ENCODE measurements at places on chromosomes 7 and 10.
A peak's percentile ranks its signal among the peaks of the same experiment; 100 is the strongest.

- DNase-seq = no peak
Observed at GRCh38 chr10:44279426-44280126, 105.3 kb downstream of the CXCL12 start.

- DNase-seq = no peak
Observed at GRCh38 chr10:88318803-88319202, 264.3 kb downstream of the RNLS start.

DNA sequence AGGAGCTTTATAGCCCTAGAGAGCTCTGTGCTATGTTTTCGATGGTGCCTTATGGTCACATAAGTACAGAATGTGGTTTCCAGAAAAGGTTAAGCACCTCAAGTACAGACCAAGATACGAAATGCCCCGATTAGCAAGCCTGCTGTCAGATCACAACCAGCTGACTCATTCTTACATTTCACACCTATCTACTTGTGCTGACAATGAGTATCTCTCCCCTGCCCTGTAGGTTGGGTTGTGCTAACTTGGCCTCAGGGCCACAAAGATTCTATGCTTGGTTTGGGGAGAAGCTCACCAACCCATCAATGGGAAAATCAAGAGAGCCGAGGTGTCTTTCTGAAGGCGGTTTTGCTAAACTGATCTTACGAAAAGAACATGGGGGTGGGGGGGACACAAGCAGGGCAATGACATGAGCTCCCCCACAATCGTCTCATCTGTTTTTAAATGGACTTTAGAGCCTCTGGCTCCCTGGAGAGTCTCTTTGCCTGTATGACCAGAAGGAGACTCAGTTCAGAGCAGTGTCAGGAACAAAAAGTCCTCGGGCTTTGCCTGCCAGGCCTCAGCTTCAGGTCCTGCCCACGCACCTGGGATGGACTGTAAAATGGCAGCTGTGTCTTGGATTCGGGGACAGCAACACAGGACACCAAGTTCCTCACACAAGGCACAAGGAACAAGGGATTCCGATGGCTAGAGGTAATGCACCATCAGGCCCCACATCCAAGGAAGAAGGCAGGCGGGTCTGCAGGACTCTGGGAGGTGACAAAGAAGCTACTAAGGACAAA is 55.1 kb downstream of the FAM53B start:
- no peak for DNase-seq

GRCh38 chr7:119594956-119595355 is 678.0 kb upstream of the KCND2 start:
- DNase-seq = no peak

GRCh38 chr10:11546581-11546980 is 64.9 kb downstream of the USP6NL start:
- DNase-seq = no peak

- DNase-seq = no peak
Observed at GRCh38 chr10:102289356-102289755, 44.0 kb downstream of the GBF1 start.

- DNase-seq = no peak
Observed at GRCh38 chr10:77034795-77035194, 602.8 kb downstream of the KCNMA1 start.

- DNase-seq = peak; percentile 10
Observed at GRCh38 chr10:100969187-100970075, at the start of gene SEMA4G. Gene SEMA4G, plus strand, starts transcription at chr10:100969504. Its CDS starts 3,409 bp downstream, at chr10:100972913.

DNA sequence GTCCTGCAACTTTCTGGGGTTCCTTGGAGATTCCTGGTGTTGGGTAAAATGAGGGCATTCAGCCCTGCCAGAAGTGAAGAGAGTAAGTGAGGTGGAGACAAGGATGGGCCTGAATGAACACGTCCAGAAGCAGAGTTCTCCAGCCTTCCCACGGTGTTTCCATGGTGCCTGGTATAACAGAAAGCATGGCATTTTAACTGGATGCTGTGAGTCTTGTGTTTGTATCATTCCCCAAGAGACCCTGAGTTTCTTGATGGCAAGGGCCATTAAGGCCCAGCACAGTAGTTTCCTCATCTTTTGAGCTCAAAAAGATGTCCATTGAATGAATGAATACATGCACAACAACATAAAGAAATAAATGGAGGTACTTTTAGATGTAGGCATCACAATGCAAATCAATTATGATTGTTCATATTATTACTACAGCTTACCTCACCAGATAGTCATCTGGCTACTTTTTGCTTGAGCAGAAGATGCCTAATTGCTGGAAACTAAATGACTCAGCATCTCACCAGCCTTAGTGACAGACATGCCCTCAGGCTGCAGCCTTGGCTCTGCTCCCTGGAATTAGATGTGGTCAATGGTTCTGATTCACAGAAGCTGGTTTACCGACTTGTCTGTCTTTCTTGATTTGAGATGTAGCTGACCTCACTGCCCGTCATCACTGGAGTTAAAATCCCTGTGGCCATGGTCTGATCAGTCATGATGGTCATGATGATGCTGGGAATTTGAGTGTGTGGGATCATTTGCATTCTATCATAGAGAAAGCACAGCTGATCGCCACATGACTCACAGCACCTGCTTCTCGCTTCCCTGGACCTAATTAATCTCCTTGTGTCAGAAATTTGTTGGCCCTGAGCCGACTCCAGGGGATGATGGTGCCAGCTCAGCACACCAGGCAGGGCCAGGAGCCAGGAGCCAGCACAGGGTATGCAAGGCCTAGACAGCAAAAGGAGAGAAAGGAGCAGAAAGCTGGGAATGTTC is 83.9 kb downstream of the CXCL12 start:
- DNase-seq = no peak

- no peak for DNase-seq
Observed at GRCh38 chr7:106216517-106216922, 68.3 kb downstream of the NAMPT start.

GRCh38 chr10:92590623-92591549 is 2.0 kb upstream of the KIF11 start:
- DNase-seq = peak; percentile 75

GRCh38 chr10:3468919-3469638 is 296.5 kb upstream of the PITRM1 start:
- peak; percentile 29 for DNase-seq

- DNase-seq = no peak
Observed at GRCh38 chr10:1643908-1644179, 93.5 kb downstream of the ADARB2 start.

DNA sequence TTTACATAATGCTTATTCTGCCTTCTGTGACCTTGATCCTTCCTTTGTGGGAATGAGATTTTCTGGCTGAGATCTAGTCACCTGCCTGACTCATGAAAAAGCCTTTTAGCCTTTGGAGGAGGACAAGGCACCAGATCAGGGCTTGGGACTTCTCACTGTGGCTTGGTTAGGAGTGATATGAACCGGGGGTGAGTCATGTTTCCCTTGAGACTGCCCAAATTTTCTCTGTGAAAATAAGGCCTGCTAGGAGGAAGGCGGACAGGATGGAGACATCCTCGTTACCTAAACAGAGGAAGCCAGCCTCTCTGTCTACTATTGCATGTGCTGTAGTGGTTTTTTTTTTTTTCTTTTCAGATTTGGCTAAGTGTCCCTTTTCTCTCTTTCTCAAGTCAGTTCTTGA is 57.8 kb downstream of the EVX1 start:
- DNase-seq = peak; percentile 50

GRCh38 chr10:100072514-100072913 is 9.2 kb downstream of the CPN1 start:
- no peak for DNase-seq

DNA sequence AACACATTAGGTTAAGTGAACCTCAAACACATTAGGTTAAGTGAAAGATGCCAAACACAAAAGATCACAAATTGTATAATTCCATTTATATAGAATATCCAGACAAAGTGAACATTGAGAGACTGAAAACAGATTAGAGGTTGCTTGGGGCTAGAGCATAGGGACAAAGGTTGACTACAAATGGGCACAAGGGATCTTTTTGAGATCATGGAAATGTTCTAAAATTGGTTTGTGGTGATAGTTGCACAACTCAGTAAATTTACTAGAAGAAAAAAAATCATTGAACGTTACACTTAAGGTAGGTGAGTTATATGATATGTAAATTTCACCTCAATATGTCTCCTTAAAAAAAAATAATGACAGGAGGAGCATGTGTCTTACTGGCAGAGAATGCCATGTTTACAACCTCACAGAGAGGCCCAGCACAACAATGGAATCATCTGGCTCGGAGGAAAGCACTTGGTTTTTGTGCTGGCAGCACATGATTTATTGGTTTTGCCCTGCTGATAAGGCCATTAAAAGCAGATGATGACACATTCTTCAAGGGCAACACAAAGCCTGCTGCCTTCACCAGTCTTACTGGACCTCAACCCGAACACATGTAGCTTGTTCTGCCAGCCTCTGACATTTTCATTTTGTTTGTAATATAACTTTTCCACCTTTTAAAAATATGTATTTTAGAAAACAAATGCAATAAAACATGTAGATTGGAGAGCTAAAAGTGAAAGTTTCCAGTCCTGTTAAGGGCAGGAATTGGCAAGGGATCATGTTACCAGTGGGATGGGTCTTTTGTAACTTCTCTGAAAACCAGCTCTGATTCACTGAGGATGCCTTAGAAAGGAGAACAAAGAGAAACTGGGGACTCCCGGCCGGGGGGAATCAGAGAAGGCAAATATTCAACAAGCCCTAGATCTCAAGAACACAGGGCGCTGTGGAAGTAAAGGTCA is 11.9 kb upstream of the LMOD2 start:
- DNase-seq = no peak

DNA sequence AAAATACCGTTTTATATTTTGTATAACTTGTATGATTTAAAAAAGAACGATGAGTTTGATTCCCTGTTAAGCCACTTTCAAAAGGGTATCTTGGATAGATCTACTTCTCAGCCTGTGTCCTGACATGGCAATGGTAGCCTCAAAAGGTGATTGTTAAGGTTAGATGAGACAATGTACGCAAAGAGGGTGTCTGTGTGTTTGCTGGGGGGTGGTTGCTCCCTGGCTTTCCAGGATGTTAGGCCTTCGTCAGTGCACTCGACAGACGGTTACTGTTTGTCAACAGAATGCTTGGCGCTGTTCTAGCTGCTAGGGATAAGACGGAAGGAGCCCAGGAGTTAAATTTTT is 90.3 kb downstream of the NEURL1 start:
- DNase-seq = no peak

- DNase-seq = no peak
Observed at GRCh38 chr7:100974021-100974420, 4.7 kb downstream of the MUC12 start.

DNA sequence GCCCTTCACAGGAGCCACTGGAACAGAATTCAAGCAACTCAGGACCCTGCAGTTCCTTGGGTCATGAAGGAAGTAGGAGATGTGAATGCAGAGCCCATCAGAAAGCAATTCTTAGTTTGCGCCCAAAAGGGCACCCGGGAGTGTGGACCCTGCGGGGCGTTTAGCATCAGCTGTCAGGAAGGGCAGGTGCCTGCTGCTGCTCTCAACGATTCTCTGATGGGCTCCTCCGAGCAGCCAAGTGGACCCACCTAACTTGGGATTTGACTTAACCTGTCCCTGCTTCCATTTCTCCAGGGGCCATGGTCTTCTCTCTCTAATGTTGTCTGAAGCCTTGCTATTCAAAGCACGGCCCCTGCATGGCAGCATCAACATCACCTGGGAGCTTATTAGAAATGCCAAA is 17.1 kb downstream of the CPA5 start:
- no peak for DNase-seq

DNA sequence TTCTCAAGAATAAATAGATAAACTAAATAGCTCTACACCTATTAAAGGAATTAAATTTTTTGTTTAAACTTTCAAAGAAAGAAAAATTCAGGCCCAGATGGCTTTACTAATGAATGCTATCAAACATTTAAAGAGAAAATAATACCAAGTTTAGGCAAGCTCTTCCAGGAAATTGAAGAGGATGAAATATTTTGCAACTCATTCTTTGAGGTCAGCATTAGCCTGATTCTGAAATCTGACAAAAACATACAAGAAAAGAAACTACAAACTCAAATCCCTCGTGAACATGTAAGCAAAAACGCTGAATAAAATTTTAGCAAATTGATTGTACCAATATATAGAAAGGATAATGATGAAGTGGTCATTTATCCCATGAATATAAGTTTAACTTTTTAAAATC is 93.4 kb downstream of the RTKN2 start:
- peak; percentile 11 for DNase-seq

- DNase-seq = no peak
Observed at GRCh38 chr7:6153646-6154541, 118.5 kb downstream of the CYTH3 start.

- no peak for DNase-seq
Observed at GRCh38 chr10:51729822-51730555, 30.6 kb upstream of the CSTF2T start.

- DNase-seq = no peak
Observed at GRCh38 chr10:112695539-112695938, 248.5 kb downstream of the VTI1A start.

GRCh38 chr7:135597181-135597925 is 39.6 kb downstream of the NUP205 start:
- no peak for DNase-seq

- DNase-seq = no peak
Observed at GRCh38 chr10:21692916-21693315, 158.9 kb downstream of the MLLT10 start.

DNA sequence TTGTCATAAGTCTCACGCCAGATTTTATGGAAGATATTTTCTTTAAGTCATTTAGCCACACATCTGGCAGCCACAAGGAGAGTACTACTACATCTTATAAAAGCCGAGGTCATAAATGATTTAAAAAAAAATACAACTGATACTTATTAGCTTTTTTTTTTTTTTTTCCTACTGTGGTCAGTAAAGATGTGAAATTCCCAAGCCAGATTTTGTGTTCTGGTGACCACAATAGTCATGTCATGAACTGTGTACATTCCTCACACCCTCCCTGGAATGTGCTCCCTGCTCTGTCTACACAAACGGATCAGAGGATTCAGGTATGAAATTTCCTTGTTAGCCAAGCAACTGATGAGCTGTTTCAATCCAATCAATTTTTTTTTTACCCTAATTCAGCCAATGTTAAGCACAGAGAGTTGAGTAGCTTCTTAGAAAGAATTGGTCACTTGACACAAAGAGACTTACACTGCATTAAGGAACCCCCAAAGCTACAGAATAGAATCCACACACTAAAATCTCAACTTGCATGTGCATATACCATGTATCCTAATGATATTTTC is 54.7 kb downstream of the CHRM2 start:
- DNase-seq = no peak

DNA sequence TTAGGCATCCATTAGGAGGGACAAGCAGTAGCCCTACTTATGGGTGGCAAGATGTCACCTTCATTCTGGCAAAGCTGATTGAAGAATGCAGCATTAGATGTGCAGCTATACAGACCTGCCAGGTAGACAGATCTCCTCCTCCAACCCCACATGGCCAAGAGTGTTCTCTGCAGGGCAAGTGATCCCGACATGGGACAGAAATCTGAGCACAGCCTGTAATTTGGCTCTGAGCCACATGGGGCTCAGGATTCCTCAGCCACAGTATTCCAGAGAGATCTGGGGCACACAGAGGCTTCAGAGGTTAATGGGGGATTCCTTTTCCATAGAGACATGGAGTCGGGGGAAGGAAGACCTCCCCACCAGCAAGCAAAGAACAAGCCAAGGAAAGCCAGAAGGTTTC is 58.7 kb upstream of the GDF10 start:
- DNase-seq = no peak
